ENCODE measurements at places on chromosomes 4 and X. TPM values are rescaled to one million over a fixed set of nuclear protein-coding genes. Genes with fewer than 3 reads are reported as not detected.

GRCh38 chr4:39326468-39326977 is 39.6 kb downstream of the RFC1 start:
- DNase-seq: no peak

DNA sequence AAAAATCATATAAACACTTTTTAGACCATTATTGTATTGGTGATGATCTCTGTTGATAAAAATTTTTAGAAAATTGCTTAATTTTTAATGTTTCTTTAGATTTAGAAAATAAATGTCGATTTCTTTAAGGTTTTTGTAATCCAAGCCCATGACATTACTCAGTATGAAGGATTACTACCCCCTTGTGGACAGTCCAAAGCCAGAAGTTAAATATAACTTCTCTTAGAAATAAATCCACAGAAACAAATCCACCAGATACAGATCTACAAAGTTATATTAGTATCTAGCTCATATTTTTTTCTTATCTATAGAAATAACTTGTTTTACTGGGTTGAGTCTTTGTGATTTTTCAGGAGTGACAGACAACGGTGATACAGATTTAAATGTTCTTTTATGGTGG is 18.9 kb downstream of the TIFA start:
- DNase-seq: no peak

DNA sequence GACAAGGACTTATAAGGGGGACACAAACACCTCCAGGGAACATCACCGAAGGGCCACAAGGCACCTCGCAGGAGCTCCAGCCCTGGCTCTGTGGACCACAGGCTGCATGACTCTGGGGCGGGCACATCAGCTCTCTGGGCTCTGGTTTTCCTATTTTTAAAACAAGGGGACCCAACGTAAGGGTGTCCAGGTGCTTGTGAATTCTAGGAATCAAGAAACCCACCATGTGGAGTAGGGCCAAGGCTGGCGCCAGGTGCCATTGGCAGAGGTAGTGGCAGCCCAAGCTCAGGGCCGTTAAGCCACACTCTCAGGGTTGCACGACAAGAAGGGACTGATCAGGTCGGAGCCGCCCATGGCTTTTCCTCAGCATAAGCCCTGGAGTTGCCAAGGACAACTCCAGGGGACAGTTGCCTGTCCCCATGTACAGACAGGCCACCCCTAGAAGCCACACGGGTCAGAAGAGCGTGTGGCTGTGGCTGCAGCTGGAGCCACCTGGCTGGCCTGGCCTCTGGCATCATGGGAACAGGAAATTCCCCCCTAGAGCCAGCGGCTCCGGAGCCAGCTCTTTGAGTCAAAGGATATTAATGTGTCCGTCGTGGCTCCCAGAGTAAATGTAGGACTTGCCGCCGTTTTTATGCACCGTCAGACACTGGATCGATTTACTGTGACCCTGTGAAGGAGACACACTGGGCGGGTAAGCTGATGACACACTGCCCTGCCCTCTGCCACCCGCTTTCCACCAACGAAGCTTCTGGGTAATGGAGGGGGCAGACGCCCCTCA is 32.5 kb downstream of the WDR1 start:
- no peak for DNase-seq

- no peak for DNase-seq
Observed at GRCh38 chr4:183552274-183553146, 47.7 kb downstream of the ING2 start.

GRCh38 chrX:148282504-148282903 is 217.9 kb upstream of the AFF2 start:
- DNase-seq: no peak

- DNase-seq: no peak
Observed at GRCh38 chrX:4043951-4044350, 330.5 kb upstream of the PRKX start.

DNA sequence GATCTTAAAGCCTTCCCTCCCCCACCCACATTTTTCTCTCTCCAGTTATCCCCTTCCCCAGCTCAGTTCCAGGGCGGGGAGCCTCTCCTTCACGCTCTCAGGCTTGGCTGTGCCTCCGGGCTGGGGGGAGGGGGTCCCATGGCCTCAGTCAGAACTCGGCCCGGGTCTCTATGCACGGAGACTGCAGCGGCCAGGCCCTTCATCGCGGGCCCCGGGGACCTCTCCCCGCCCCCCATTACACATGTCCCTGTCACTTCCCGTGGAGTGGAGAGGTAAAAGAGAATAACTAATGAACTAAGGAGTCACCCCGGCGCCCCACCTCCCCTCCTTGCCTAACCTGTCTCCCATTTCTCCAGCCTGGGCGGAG is 838 bp upstream of the PRICKLE3 start:
- no peak for DNase-seq

DNA sequence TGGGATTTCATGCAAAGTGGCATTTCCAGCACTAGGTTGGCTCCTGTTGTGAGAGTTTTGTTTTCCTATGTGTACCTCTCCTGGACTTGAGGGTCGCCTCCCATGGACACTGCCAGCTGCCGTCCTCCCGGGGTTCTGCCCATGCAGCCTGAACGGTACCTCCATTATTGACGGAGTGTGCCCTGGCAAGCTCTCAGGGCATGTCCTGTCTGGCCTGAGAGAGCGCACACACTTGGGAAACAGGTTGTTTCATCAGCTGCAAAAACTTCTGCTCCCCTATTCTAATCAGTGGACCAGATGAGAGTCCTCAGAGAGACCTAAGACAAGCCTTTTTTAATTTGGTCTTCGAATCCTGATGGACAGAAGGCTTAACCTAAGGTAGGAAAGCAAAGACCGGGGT is 56.6 kb upstream of the HOPX start:
- no peak for DNase-seq

- no peak for DNase-seq
Observed at GRCh38 chr4:156598138-156598681, 373.4 kb downstream of the PDGFC start.

- peak; percentile 84 for DNase-seq
Observed at GRCh38 chrX:154369449-154370299, 4.8 kb downstream of the FLNA start.

DNA sequence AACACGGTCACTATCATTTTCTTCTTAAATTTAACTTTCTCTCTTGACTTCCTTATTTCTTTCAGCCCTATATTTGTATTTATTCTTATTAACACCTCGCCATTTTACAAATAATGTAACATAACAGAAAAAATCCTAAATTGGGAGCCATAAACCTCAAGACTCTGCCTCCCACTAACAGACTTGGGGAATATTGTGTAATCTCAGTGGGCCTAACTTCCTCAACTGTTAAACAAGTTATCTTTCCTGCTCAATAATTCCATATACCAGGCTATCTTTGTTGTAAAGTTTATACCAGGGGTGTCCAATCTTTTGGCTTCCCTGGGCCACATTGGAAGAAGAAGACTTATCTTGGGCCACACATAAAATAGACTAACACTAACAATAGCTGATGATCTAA is 26.2 kb downstream of the PRSS12 start:
- no peak for DNase-seq

GRCh38 chr4:163233321-163233720 is 66.6 kb upstream of the NAF1 start:
- no peak for DNase-seq

GRCh38 chrX:105533951-105534350 is 288.4 kb upstream of the NRK start:
- no peak for DNase-seq

DNA sequence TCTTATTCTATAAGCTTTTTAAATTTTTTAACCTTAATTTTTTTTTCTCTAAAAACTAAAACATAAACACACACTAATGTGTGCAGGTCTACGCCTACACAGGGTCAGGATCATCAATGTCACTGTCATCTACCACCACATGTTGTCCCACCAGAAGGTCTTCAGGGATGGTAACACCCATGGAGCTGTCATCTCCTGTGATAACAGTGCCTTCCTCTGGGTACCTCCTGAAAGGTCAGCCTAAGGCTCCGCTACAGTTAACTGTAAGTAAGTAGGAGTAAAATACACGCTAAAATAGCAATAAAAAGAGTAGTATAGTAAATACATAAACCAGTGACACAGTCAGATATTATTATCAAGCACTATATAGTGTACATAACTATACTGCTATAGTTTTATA is 45.9 kb upstream of the GPRIN3 start:
- DNase-seq: no peak

DNA sequence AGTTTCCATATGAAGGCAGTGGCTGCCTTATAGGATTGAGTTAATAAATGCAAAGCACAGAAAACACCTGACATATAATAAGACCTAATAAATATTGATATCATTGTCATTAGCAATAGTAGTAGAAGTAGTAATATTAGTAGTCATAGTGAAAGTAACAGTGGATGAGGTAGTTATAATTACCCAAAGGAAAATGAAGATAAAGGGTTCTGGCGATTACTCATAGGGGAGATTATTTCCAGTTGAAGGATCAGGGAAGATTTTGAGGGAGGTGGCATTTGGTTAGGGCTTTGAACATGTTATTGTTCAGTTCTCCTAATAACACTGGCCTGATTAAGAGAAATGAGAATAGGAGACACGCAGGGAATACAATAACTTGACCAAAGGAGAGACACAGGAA is 131.9 kb upstream of the GPRIN3 start:
- no peak for DNase-seq

DNA sequence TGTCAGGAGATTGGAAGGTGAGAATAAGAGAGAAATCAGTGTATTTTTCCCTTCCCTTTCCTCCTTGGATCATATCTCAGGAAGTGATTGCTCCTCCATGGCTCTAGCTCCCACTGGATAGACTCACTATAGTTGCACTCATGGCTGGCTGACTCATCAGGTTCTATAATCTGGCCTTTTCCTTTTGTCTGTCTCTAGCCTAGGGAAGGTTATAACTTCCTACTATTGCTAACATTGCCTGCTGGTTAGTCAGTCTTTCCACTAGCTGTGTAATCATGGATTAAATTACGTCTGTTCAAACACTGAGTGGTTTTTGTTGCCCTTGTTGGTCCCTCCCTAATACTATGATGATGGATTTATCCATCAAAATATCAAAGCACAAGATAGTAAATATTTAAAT is 195.5 kb upstream of the VEGFC start:
- DNase-seq: no peak

CFAP99 gene
- not detected for polyA plus RNA-seq

CACNA1F gene
- not detected for polyA plus RNA-seq

ZNF157 gene
- polyA plus RNA-seq: 0.39 TPM

BST1 gene
- 4.3 TPM for polyA plus RNA-seq

RPS6KA6 gene
- polyA plus RNA-seq: 5.2 TPM

SLC9B1 gene
- 2.5 TPM for polyA plus RNA-seq

GAGE12H gene
- polyA plus RNA-seq: not detected

GYG2 gene
- 3.0 TPM for polyA plus RNA-seq

EPHA5 gene
- polyA plus RNA-seq: 0.17 TPM

FGF5 gene
- 0.31 TPM for polyA plus RNA-seq

HTN3 gene
- not detected for polyA plus RNA-seq
